ENCODE measurements at places on chromosomes 3 and 15.
A peak's percentile ranks its signal among the peaks of the same experiment; 100 is the strongest.

DNA sequence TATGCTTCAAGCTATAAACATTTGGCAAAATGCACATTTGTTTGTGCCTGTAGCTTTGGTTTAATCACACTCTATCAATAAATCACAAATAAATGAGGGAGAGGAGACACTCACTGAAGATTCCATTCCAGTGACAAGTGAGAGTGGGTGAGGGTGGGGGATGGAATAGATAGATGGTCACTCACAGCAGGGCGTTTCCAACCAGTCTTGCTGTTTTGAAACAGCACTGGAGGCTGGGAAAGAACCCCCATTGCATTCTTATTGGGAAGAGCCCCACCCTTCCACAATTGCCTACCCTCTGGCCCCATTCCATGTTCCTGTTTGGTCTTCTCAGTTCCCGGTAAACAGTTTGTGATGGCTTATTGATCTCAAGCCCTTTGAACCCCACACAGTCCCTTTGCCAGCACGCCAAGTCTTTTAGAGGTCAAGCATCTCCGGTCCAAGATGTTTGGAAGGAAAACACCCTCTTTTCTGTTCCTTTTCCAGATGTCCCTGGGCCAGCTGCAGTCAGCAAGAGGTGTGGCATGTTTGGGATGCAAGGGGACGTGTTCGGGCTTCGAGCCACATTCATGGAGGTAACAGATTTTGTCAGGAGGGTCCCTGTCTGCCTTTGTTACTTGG is 30.7 kb downstream of the LMCD1 start:
- DNase-seq = no peak

GRCh38 chr3:64895991-64896895 is 208.4 kb upstream of the ADAMTS9 start:
- no peak for DNase-seq

DNA sequence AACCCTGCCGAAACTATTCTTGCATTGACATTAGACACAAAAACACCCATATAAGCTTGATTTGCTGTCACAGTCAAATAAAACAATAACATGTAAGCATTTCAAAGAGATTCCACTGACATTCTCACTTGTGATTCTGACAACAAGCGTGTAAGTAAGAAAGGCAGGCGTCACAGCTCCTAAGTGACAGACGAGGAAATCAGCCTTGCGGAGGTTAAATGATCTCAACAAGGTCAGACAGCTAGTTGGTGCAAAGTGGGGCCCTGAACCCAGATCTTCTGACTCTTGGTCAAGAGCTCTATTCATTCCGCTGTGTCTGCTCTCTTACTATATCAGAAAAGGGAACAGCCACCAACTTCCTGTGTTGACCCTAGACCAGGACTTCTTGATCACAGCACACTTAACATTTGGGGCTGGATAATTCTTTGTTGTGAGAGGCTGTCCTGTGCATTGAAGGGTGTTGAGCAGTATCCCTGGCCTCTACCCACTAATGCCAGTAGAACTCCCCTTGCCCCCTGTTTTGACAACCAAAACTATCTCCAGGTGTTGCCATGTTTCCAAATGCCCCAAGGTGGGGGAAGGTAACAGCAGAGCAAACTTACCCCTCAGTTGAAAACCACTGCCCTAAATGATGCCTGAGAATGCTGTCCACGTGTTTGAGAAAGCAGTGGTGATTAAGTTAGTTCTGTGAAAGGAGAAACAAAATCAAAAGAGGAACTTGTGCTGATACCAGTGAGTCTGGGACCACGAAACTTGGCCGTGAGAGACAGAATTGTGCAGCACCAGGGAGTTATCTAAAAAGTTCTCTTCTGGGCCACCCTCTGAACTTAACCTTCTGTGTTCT is 86.1 kb downstream of the LIPC start:
- peak; percentile 40 for DNase-seq

- DNase-seq = no peak
Observed at GRCh38 chr15:98715401-98715800, 67.1 kb downstream of the IGF1R start.

- DNase-seq = no peak
Observed at GRCh38 chr15:50298340-50298739, 32.8 kb upstream of the HDC start.

GRCh38 chr3:194985031-194985578 is 285.9 kb downstream of the XXYLT1 start:
- DNase-seq = no peak

GRCh38 chr3:38519000-38519399 is 22.9 kb downstream of the EXOG start:
- no peak for DNase-seq

DNA sequence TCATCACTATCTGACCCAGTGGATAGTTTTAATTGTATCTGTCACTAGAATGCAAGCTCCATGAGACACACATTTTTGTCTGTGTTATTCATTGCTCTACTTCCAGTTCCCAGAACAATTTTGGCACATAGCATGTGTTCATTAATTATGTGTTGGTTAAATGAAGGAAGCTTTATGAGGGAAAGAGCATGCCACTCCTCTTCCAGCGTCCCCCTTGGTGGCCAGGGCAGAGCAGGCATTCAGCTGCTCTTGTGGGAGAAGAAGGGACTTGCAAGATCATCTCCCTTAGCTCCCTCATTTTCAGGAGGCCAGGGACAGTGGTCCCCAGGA is 489 bp upstream of the GALNT15 start:
- DNase-seq = no peak

DNA sequence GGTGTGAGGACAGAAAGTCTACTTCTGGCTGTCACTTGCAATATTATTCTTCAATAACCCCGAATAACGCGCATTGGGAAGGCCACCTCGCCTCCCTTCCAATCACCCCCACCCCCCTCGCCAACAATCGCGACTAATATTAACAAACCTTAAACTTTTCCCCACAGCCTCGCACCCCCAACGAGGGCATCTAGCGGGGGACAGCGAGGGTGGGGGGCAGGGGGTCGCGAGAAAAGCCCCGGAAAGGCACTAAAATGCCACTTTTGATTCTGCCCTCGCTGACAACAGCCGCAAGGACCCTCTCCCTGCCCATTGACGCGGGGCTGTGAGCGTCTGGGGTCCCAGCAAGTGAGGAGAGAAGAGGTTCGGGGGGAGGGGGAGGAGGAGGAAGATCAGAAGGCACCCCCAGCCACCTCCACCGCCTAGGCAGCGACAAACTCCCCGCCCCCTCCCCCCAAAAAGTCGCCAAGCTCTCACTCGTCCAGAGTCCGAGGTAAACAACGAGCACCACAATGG is 868 bp downstream of the SATB1 start:
- DNase-seq = no peak

GRCh38 chr15:63077952-63078351 is 35.4 kb downstream of the TPM1 start:
- DNase-seq = no peak

GRCh38 chr15:29377161-29377560 is 107.5 kb upstream of the NSMCE3 start:
- DNase-seq = no peak

Measured in GF-D8 (cell line).